ENCODE measurements at places on chromosomes 12 and 14. TPM values are rescaled to one million over a fixed set of nuclear protein-coding genes. Genes with fewer than 3 reads are reported as not detected.

DNA sequence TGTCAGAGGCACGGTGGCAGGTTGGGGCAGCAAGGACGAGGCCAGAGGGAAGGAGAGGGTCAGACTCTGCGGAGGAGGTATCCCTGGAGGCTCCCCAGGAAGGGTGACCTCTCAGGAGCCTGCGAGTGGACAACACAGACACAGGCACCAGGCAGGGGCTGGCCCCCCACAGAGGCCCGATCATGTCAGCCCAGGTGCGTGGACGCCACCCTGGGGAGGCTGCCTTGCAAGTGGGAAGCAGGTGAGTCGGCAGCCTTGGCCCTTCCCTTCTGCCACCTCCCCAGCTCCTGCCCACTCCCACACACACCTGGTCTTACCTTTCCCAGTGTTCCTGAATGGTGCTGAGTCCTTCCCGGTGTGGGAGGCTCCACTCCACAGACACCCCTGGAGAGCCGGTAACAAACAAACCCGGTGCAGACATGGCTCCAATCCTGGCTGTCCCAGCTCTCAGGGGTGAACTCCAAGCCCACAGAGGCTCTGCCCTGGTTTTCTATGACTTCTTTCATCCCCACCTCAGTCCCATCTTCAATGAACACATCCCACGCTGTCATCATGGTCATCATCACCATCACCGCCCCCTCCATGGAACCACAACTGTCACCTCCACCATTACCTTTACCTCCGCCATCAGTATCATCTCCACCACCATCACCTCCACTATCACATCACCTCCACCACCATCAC is 5.2 kb downstream of the ZBTB42 start:
- peaks cover 4% of the 10 kb centered on the region for H3K4me1 ChIP-seq
- no peaks in the 10 kb centered on the region for H3K36me3 ChIP-seq
- no peak overlapping the region for H3K4me3 ChIP-seq
- H3K27me3 ChIP-seq, result peaks cover 1% of the 10 kb centered on the region

- peak; percentile 53 for DNase-seq
- peaks cover 49% of the 10 kb centered on the region for H3K4me1 ChIP-seq
- no peaks in the 10 kb centered on the region for H3K36me3 ChIP-seq
- H3K4me3 ChIP-seq, result peak overlapping the region; percentile 42
These were observed 165.8 kb downstream of the ESRRB start for GRCh38 chr14:76541594-76542219.

DNA sequence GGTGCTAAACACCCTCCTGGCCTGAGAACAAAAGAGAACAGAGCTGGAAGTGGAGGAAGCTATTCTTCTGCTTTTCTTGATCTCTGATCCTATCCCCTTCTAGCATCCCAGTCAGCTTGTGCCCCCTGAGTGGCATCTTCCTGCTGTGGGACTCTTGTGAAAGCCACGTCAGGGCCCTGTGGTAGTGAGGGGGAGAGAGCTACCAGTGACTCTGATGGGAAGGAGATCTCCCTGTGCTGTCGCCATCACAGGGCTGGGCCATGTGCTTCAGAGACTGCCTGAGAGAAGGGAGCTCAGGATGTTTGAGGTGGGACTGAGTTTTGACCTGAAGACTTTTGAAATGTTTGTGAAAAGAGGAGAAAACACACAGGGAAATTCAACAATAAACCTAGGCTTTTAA is 107.6 kb upstream of the FUT8 start:
- H3K27me3 ChIP-seq, result no peaks in the 10 kb centered on the region
- H3K36me3 ChIP-seq, result no peaks in the 10 kb centered on the region
- no peak overlapping the region for H3K4me3 ChIP-seq
- no peak overlapping the region for H3K27ac ChIP-seq
- DNase-seq, result no peak
- H3K4me1 ChIP-seq, result peaks cover 19% of the 10 kb centered on the region

- DNase-seq, result no peak
- H3K27me3 ChIP-seq, result no peaks in the 10 kb centered on the region
- H3K36me3 ChIP-seq, result no peaks in the 10 kb centered on the region
- H3K4me3 ChIP-seq, result no peak overlapping the region
These were observed 916.3 kb upstream of the SEL1L start for GRCh38 chr14:82449926-82450468.

DNA sequence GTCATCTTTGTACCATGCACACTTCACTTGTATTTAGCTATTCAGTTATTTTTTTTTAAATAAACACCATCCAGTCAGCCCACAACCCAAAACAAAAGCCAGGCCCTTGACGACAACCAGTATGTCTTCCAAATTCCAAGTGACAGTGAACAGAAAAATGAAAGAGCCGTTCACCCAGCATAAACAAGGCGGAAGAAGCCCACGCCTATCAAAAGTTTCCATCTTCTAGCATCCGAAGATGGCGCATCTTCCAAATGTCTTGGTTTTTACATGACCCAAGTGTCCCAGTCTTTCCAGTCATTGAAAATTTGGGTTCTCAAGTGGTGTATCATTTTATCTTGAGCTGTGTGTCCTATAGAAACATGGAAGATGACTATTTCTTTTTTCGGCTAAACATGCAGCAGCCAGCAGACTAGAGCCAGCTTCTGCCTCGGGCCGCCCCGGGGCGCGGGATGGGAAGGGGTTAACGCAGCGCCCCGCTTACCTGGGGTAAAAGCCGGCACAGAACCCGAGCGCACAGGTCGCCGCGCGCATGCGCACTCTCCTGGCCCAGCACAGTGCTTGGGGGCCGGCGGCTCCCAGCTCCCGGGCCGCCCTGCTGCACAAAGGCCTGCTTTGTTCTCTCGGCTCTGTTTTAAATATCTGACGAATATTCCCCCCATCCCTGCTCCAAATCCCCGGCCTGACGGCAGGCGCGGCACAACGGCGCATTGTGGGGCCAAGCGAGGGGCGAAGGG is 164.8 kb downstream of the ZFP36L1 start:
- H3K27ac ChIP-seq, result peak overlapping the region; percentile 99
- peak; percentile 80 for DNase-seq
- H3K4me1 ChIP-seq, result peaks cover 80% of the 10 kb centered on the region
- peak overlapping the region; percentile 58 for H3K4me3 ChIP-seq
- no peaks in the 10 kb centered on the region for H3K36me3 ChIP-seq
- H3K27me3 ChIP-seq, result no peaks in the 10 kb centered on the region

DNA sequence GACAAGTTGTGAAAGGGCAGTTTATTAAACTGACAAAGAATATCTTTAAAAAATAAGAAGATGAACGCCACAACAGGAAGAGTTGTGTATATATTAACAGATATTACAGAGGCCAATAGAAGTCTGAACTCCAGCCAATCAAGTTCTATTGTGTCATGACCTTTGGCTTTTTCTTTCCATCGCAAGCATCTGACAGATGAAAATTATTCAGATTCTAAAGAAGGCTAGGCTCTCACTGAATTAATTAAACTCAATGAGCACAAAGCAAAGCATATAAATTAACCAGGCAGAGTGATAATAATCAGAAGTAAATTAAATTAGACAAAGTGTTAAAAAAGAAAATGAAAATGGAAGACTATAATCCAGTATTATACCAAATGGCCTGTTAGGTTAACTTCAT is 62.0 kb upstream of the PYGL start:
- peaks cover 3% of the 10 kb centered on the region for H3K36me3 ChIP-seq
- H3K4me3 ChIP-seq, result no peak overlapping the region
- H3K27me3 ChIP-seq, result peaks cover 6% of the 10 kb centered on the region
- peaks cover 57% of the 10 kb centered on the region for H3K4me1 ChIP-seq

DNA sequence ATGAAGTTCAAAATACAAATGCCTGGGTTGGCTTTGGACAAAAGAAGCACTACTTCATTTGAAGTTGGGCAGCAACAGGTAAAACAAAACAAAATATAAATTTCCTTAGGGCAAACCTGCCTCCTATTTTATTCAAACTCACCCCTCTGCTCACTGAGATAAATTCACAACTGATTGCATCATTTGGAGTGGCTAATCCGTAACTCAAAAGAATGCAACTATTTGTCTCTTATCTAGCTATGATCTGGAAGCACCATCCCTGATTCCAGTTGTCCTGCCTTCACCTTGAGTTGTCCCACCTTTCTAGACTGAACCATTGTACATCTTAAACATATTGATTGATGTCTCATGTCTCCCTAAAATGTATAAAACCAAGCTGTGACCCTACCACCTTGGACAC is 145.0 kb downstream of the CCER1 start:
- no peaks in the 10 kb centered on the region for H3K27me3 ChIP-seq
- no peak for DNase-seq
- H3K4me1 ChIP-seq, result peaks cover 10% of the 10 kb centered on the region
- H3K27ac ChIP-seq, result no peak overlapping the region

GRCh38 chr12:8834230-8834629 is 11.8 kb downstream of the A2ML1 start:
- no peak overlapping the region for H3K27ac ChIP-seq
- H3K4me3 ChIP-seq, result no peak overlapping the region
- H3K4me1 ChIP-seq, result peaks cover 15% of the 10 kb centered on the region

- no peak for DNase-seq
- H3K4me1 ChIP-seq, result peaks cover 50% of the 10 kb centered on the region
- H3K4me3 ChIP-seq, result peak overlapping the region; percentile 69
- H3K36me3 ChIP-seq, result peaks cover 11% of the 10 kb centered on the region
- peak overlapping the region; percentile 96 for H3K27ac ChIP-seq
- no peaks in the 10 kb centered on the region for H3K27me3 ChIP-seq
These were observed 45.4 kb downstream of the KDM2B start for GRCh38 chr12:121535150-121536053.

GRCh38 chr12:1122786-1123185 is 131.8 kb downstream of the ERC1 start:
- no peak overlapping the region for H3K4me3 ChIP-seq
- no peak overlapping the region for H3K27ac ChIP-seq
- no peak for DNase-seq
- no peaks in the 10 kb centered on the region for H3K4me1 ChIP-seq
- peaks cover 11% of the 10 kb centered on the region for H3K36me3 ChIP-seq

DNA sequence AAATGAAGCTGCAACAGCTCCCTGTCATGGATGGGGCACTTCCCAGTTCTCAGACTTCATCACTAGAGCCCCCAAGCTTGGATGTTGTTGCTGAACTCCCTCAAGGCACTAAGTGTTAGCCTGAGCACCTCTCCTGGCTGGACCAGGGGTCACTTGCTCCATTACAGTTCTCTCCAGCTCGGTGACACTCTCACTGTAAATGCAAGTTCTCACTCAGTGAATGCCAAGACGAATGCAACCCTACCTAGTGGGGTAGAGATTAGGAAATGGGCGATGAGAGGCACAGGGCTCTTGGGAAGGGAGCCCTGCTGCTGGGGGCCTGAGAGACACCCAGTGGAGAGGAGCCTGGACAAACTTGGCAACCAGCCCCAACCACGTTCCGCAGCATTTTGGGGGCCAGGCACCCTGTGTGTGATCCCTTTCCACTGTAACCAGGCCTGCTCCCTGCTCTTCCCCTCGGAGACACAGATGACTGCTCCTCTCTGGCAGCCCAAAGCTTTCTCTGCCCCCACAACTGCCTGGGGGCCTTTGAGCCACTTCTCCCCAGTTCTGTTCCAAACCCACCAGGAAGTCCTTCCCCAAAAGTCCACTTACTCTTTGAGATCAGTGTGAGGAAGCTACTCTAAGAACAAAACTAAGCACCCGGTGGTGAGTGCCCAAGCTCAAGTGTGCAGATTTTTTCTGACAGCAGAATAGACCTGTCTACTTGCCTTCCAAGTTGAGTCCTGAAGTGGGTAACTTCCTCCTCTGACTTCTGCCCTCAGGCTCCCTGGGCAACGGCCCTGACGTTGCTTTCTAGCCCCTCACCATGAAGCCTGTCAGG is 8.0 kb upstream of the SELPLG start:
- H3K4me3 ChIP-seq, result no peak overlapping the region
- peak overlapping the region; percentile 30 for H3K27ac ChIP-seq
- H3K4me1 ChIP-seq, result peaks cover 30% of the 10 kb centered on the region

GRCh38 chr12:26113181-26113654 is 11.6 kb downstream of the BHLHE41 start:
- H3K4me3 ChIP-seq, result peak overlapping the region; percentile 67
- H3K4me1 ChIP-seq, result peaks cover 63% of the 10 kb centered on the region
- no peak for DNase-seq
- no peaks in the 10 kb centered on the region for H3K27me3 ChIP-seq
- peak overlapping the region; percentile 70 for H3K27ac ChIP-seq
- H3K36me3 ChIP-seq, result no peaks in the 10 kb centered on the region

- H3K36me3 ChIP-seq, result no peaks in the 10 kb centered on the region
- H3K27ac ChIP-seq, result no peak overlapping the region
- DNase-seq, result no peak
- H3K27me3 ChIP-seq, result no peaks in the 10 kb centered on the region
- H3K4me3 ChIP-seq, result no peak overlapping the region
These were observed 224.1 kb downstream of the BTG1 start for GRCh38 chr12:91921555-91921954.

- H3K27me3 ChIP-seq, result no peaks in the 10 kb centered on the region
- no peaks in the 10 kb centered on the region for H3K36me3 ChIP-seq
- no peak overlapping the region for H3K27ac ChIP-seq
- no peak for DNase-seq
- no peak overlapping the region for H3K4me3 ChIP-seq
These were observed 451.2 kb downstream of the RPS29 start for GRCh38 chr14:49134940-49135339.

DNA sequence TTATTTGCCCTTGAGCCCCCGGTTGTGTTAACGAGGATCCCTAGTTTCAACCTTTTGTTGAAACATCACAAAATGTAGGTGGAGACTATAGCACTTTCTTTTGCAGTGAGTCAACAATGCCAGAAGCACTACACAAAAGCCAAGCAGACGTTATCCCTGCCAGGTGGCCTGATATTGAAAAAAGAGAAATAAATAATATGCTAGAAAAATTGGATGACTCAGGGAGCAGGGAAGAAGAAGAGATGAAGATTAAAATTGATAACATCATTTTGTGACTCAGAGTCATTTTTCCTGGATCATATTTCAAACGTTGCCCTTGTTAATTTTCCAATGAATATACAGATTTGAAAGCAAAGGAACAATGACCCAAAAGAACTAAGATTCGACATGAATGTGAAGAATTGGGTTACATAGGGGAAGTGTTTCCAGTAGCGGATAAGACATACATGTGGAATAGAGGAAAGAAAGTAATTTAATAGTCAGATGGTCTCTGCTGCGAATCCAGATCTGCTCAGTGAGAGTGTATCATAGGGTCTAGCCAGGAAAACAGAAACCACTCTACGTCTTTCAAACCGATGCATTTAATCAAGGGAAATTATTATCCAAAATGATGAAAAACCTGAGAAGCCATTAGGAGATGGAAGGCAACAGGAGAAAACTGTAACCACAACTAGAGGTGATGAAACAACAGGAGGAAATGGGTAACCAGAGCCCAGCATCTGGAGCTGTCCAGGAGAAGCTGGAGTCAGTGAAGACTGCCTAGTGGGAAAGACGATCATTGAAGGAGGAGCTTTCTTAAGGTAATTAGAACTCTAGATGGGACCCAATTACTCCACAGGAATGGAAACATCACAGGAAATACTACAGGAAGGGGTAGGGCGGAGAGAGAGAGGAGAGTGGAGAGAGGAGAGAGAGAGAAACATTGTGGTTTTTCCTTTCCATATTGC is 57.9 kb downstream of the RERG start:
- peaks cover 13% of the 10 kb centered on the region for H3K4me1 ChIP-seq
- peaks cover 9% of the 10 kb centered on the region for H3K36me3 ChIP-seq
- H3K27me3 ChIP-seq, result no peaks in the 10 kb centered on the region
- no peak for DNase-seq
- H3K4me3 ChIP-seq, result no peak overlapping the region

Gene RBM19
- total RNA-seq, result 43.4 TPM

Gene MYG1
- total RNA-seq, result 50.1 TPM

Gene ST8SIA1
- 1.2 TPM for total RNA-seq

Gene BMP4
- total RNA-seq, result 35.2 TPM

Gene SCNN1A
- 20.3 TPM for total RNA-seq

Gene INSM2
- not detected for total RNA-seq

Gene MYO1H
- not detected for total RNA-seq

Gene ENDOU
- total RNA-seq, result 0.11 TPM

Gene ORMDL2
- 24.8 TPM for total RNA-seq

Gene TAS2R9
- total RNA-seq, result 0.56 TPM

Gene HAL
- total RNA-seq, result 1.6 TPM

Gene GPRC5A
- 108 TPM for total RNA-seq

All from mesothelial cell of epicardium (in vitro differentiated cells).